ENCODE measurements at places on chromosomes 2 and 18.

DNA sequence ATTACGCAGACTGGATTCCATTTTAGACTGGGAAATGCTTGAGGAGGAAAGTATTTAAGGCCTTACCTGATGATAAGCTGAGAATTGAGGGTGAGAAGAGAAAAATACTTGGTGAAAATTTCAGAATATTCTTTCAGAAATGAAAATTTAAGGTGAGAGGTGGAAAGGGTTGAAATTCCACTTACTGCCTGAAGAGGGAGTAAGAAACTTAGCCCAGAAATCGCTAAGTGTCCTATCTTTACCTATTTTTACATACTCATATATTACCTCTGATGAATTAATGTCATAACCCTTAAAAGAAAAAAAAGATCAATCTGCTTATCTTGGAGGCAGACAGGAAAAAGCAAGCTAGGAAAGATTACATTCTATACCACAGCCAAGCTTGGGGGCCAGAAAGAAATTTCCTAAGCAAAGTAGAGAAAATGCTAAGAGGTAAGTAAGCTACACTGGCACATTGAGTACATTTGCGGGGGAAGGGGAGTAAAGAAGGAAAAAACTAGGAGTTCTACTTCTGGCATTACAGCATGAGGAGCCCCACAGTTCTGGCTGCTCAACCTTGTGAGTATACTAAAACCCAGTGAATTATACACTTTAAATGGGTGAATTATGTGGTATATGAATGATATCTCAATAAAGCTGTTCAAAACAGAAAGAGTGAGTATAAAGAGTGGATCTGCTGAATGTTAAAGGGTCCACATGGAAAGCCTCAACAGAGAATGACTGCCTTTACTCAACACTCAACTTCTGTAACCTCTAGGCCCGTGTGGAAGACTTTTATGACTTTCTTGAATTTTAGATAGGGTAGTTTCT is 33.8 kb downstream of the SMC6 start:
- peak; percentile 16 for DNase-seq

- DNase-seq: no peak
Measured at GRCh38 chr2:12441750-12442475, 274.8 kb upstream of the TRIB2 start.

DNA sequence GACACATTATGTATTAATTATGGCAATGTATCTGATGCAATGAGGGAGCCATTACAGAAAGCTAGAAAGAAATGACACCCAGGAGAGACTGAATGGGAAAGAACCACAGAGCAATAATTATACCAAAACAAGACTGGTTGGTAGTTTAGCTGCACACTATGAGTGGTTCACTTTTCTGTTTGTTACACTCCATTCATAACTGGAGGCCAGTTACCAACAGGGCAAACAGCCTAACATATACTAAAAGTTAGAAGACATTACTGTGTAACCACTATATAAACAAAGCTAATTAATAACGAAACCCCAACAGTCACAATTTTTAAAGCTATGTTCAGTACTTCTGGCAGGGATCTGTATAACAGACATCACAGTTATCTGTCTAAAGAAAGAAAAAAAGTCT is 49.4 kb downstream of the NBAS start:
- DNase-seq: no peak

- DNase-seq: no peak
Measured at GRCh38 chr2:158337018-158337417, 119.5 kb downstream of the CCDC148 start.

DNA sequence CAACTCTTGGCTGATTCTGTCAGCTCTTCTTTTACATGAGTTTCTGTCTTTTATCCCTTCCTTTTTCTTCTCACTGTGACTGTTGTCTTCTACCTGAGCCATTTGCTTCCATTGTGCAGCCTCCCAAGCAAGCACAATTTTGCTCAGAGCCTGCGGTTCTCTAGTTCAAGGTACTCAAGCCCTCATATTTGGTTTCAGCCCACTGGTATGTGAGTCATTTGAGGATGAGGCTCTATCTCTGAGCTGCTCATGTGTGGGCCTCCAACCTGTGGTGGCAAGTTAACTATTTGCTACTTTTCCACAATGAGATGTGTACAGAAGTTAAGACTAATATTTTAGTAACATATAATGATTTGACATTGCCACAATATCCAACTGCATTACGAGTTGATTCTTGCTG is 183.0 kb downstream of the PHLPP1 start:
- DNase-seq: no peak

GRCh38 chr2:55567298-55567697 is 47.8 kb downstream of the CFAP36 start:
- DNase-seq: no peak

- no peak for DNase-seq
Measured at GRCh38 chr2:1594123-1594372, 150.3 kb downstream of the PXDN start.

GRCh38 chr18:47075098-47075883 is 39.9 kb upstream of the ELOA2 start:
- no peak for DNase-seq

GRCh38 chr2:10572701-10573100 is 117.1 kb downstream of the NOL10 start:
- DNase-seq: no peak

- no peak for DNase-seq
Measured at GRCh38 chr18:60935041-60935910, 398.0 kb upstream of the CDH20 start.

- no peak for DNase-seq
Measured at GRCh38 chr2:109432421-109432820, 181.3 kb downstream of the SEPTIN10 start.

- no peak for DNase-seq
Measured at GRCh38 chr2:149040451-149040850, 2.0 kb downstream of the LYPD6B start.

DNA sequence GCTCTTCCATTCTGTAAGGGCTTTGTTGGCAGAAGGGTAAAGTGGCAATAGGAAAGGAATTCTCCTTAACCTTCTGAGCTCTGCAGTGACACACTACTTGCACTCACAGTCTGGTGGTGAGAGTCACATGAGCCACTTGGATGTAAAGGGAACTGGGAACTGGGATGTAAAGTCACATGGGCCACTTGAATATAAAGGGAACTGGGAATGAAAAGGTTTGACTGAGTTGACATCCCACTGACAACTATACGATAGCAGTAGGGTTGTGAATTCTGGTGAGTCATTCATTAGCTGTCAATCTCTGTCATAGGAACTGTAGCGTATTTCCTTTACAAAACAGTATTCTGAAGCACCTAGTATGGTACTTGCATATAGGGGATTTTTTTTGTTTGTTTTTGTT is 5.5 kb downstream of the RPE start:
- DNase-seq: no peak

DNA sequence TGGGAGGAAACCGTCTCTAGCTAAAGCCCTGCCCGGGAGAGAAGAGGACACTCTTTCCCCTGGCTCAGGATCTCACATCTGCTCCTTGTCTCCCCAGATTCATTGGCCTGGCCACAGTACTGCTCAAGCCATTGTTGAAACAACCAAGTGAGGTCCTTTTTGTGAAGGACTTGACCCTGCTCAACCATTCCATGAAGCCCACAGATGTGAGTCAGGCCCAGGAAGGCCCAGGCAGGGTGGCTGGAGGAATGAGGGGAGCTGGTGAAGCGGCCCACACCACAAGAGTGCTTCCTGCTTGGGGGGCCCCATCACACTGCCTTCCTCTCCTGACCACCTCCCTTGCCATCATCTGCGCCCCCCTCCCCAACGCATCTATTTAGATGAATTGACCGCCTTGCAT is 5.1 kb downstream of the FER1L5 start:
- DNase-seq: no peak

DNA sequence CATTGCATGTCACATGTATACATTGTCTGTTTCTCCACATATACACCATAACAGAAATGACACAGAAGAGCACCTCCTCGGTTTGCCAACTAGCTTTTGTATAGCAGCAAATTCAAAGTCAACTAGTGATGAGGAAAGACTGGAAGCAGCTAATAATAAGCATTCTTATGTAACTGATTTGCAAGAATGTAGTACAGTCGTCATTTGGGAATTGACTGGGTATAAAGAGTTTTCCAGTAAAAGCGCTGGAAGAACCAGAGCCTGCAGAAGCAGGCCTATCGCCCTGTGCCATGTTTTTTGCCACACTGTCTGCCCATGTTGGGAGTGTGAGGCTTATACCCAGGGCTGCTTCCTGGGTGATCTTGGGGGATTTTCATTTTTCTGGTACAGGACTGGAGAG is 310.6 kb downstream of the GBX2 start:
- DNase-seq: no peak

DNA sequence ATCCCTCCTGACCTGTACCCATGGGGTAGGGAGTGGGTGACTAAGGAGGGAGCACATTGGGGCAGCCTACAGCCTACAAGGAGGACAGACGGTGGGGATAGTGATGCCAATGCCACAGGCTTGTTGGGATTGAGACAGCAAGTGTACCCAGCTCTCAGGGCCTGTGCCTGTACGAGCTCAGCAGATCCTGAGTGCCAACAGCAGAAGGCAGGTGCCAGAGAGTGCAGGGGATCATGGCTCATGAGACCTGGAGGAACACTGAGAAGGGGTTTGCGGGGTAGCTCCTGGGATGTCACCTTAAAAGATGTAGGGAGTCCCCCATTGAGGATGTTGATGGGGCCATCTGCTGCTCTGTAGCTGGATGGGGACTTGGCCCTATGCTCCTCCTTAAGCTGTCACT is 10.3 kb upstream of the SNED1 start:
- DNase-seq: no peak

GRCh38 chr2:204576362-204576979 is 31.2 kb downstream of the PARD3B start:
- DNase-seq: no peak

GRCh38 chr2:45258311-45258710 is 249.1 kb upstream of the SIX2 start:
- DNase-seq: peak; percentile 73

DNA sequence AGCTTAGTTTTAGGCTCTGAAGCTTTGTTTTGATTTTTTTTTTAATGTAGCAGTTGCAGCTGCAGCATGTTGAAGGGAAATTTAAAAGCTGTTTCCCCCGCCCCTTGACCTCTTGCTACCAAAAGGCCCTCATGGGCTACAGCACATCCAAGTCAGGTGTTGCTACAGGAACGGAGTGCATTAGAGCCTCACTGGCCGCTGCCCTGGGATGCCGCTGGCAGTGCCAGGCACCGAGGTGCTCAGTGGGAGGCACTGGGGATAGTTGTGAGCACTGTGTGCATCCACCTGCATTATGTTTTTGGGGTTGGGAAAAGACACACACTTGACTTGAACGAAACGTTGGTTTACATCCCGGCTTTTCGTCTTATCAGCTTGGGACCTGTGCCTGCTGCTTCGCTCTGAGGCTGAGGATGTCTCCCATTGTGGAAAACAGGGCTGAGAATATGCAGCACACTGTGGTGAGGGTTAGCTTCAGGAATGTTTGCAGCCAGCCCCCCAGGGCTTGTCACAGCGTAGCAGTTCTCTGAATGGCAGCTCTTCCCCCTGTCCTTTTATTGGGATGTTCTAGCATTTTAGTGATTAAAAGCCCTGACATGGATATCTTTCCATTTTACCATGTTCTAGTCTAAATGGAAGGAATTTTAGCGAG is 24.1 kb downstream of the DCDC2C start:
- DNase-seq: no peak

DNA sequence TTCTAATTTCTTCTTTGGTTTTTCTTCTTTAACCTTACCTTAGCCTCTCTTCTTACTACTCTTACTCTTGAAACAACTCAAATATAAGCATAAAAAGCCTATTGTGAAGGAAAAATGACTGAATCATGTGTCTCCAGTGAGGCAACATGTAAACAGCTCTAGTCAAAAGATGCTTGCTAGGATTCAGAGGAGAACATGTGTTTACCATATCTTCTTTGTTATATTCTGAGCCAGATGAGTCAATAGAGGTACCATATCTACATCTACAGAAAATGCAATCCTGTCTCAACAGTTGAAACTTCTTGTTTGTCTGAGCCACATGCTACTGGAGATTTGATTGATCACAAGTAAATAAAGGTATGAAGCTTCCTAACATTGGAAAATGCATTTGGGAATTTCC is 15.9 kb upstream of the FIGN start:
- DNase-seq: no peak

DNA sequence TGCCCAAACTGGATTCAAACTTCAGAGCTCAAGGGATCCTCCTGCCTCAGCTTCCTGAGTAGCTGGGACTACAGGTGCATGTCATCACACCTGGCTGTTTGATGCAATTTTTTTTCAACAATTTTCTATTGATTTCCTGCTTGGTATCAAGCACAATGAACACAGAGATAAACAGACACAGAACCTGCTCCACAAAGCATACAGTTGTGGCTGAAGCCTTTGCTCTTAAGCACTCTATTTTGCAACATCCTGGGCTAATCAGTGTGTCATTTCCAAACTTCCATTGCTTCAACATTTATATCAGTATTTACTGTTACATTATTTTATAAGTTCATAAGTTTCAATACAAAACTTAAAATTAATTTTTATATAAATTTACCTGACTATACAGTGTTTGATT is 79.4 kb downstream of the NEB start:
- no peak for DNase-seq

- DNase-seq: no peak
Measured at GRCh38 chr2:200341376-200341775, 34.9 kb downstream of the SPATS2L start.

DNA sequence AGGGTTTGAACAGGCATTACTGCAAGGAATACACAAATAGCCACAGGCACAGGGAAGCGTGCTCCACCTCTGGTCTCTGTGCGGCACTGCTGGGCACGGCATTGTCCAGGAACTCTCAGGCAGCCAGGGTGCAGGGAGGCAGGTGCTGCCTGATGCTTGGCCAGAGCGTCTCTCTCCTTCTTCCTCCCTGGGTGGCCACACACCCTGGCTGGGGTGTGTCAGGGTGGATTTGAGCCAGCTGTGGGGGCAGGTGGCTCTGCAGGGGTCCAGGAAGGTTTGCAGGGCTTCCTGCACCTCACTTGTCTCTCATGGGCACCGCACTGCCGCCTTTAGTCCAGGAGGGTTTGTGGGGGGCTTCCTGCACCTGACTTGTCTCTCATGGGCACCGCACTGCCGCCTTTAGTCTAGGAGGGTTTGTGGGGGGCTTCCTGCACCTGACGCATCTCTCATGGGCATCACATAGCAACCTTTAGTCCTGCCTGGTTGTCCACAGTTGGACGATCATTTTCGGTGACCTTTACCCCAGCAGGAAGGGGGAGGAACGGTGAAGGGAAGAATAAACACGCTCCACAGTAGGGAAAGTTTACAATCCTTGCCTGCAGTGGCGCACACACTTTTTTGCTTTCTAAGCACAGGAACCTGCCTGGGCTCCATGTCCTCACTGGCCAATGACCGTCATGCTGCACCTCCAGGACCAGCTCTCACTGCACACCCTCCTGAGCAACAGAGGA is 332.9 kb downstream of the EIPR1 start:
- no peak for DNase-seq

Data from bone marrow (tissue), 2 donors.